ENCODE measurements at places on chromosomes 2 and 18.
A peak's percentile ranks its signal among the peaks of the same experiment; 100 is the strongest.

GRCh38 chr2:206799083-206799482, 33.7 kb downstream of the FASTKD2 start:
- no peak for DNase-seq

- DNase-seq: no peak
Measured at GRCh38 chr2:216315802-216316603, 56.3 kb downstream of the MARCHF4 start.

- peak; percentile 41 for DNase-seq
Measured at GRCh38 chr2:54557601-54558187, 101.6 kb downstream of the SPTBN1 start.

DNA sequence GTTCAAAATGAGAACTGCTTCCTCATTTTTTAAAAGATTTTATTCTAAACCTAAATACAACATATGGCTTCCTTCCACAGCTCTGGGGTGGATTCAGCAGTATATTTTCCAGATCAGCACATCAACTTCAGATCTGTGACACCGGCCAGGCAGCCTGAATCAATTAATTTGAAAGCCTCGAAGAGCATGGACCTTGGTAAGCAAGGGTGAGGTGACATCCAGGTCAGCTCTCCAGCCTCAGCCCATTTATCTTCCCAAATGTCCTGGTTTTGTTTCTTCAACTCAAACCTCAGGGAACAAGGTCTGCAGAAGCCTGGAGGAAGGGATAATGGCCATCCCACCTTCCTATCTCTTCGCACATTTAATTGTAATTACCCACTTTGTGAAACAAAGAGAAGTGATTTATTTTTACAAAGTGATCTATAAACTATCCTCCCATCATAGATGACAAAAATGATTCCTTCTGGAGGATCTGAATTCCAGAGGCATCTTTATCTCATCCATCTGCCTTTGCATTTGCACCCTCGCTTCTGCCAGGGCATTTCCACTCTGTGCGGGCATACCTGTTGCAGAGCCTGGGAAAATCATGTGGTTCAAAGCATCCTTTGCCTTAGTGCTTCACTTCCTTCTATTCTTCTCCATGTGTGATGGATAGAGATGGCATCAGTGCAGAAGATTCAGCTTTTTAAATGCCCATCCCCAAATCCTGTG, 489.0 kb upstream of the NRP2 start:
- DNase-seq: no peak

DNA sequence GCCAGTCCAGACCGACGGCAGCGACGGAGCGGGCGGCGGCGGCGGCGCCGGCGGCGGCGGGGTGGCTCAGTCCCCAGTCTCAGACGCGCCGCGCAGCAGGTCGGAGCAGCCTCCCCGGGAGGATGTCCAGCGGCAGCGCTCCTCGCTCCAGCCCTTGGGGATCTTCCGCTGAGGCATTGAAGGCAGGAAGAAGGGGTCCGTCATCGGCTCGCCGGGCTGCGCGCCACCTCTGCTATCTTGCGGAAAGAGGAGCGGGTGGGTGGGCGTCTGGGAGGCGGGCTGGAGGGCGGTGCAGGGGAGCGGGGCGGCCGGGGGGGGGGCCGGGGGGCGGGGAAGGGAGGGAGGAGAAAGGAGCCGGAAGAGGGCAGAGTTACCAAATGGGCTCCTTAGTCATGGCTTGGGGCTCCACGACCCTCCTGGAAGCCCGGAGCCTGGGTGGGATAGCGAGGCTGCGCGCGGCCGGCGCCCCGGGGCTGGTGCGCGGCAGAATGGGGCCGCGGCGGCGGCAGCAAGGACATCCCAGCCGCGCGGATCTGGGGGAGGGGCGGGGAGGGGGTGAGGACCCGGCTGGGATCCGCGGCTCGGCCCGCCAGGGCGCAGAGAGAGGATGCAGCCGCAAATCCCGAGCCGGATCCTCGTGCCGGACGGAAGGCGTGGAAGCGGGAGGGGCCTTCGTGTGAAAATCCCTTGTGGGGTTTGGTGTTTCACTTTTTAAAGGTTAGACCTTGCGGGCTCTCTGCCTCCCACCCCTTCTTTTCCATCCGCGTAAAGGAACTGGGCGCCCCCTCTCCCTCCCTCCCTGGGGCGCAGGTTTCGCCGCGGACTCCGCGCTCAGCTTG, at the start of gene NETO1:
NETO1 (minus strand) TSS at position 242 of the 839 bp plus-strand sequence. CDS start 696 bp downstream, outside the sequence.
- no peak for DNase-seq

DNA sequence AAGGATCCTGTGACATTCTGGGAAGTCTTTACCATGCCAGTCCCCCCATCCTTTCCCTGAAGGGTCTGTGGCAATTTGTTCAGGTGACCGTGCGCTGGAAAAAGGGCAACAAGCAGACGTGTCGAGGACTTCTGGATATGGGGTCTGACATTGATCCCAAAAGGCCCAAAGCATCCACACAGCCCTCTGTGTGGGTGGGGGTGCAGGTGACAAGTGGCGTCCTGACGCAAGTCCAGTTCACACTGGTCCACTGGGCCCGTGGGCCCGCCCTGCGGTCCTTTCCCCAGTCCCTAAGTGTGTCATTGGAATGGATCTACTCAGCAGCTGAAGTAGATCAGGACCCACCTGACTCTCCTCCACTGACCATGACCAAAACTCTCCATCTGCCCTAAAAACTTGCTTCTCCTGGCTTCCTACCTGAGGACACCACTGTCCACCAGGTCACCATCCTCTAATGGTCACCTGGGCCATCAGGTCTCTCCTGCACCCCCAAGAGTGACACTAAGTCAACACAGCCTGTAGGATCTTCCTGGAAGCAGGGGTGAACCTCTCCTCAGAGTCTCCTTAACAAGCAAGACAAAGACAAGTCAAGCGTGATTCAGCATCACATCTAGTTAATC, 85.6 kb upstream of the SLC66A3 start:
- no peak for DNase-seq

DNA sequence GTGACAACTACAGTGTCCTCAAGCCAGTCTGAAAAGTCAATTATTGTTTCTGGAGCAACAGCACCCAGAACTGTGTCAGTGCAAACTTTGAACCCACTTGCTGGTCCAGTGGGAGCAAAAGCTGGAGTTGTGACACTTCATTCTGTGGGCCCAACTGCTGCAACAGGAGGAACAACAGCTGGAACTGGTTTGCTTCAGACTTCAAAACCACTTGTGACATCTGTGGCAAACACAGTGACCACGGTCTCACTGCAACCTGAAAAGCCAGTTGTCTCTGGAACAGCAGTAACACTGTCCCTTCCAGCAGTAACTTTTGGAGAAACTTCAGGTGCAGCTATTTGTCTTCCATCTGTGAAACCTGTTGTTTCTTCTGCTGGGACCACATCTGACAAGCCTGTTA, 59.8 kb downstream of the TAF4B start:
- DNase-seq: no peak

GRCh38 chr18:389658-390357, 110.7 kb downstream of the COLEC12 start:
- no peak for DNase-seq

- DNase-seq: no peak
Measured at GRCh38 chr2:68290901-68291300, 28.8 kb downstream of the CNRIP1 start.

DNA sequence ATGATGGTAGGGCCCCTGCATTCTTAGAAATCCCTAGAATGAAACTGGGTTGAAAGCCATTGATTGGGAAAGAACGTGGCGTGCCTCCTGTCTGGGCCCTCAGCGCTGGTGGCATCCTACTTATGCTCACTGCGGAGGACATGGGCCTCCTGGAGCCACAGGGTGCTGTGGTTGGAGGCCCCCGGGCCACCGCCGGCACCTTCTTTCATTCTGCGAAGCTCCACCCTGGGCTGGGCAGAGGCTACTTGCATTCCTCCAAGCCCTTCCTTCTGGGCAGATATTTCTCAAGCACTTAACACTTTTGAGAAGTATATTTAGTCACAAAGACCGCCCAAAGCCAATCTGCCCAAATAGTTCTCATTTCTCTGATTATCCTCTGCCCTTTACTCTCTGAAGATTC, 311.9 kb downstream of the MYCN start:
- no peak for DNase-seq

Data from stimulated activated CD8-positive, alpha-beta memory T cell treated with anti-CD3 and anti-CD28 coated beads, Interleukin-15, amount 100 ng/mL, for 24 hours (primary cell).